ENCODE measurements at places on chromosomes 2 and 18. TPM values are rescaled to one million over a fixed set of nuclear protein-coding genes. Genes with fewer than 3 reads are reported as not detected.

DNA sequence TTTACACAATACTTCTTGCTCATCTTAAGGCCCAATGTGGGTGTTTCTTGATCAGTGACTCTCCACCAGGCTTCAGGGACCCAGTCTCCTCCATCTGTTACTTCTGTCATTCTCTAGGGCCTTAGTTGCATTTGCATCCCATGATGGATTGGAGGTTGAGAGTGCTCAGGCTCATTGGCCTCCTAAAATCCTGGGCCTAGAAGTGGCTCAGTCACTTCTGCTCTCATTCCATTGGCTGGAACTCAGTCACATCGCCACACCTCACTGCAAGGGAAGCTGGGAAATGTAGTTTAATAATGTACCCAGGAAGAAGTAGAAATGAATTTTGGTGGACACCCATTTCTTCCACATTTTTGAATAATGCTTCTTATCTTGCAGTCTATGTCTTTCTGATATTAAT is 223.5 kb downstream of the HRH4 start:
- DNase-seq = no peak

DNA sequence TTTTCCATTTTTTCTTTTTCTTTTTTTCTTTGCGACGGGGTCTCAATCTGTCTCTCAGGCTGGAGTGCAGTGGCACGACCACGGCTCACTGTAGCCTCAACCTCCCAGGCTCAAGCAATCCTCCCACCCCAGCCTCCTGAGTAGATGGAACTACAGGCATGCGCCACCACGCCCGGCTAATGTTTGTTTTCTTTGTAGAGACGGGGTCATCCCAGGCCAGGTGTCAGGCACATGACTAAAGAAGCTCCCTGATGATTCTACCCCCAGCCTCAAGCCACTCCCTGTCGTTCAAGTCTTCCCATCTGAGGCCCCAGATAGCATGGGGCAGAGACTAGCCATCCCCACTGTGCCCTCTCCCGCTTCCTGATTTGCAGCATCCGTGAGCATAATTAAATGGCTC is 9.8 kb upstream of the FZD5 start:
- no peak for DNase-seq

The ANKRD23 gene
- 1.8 TPM for total RNA-seq

DNA sequence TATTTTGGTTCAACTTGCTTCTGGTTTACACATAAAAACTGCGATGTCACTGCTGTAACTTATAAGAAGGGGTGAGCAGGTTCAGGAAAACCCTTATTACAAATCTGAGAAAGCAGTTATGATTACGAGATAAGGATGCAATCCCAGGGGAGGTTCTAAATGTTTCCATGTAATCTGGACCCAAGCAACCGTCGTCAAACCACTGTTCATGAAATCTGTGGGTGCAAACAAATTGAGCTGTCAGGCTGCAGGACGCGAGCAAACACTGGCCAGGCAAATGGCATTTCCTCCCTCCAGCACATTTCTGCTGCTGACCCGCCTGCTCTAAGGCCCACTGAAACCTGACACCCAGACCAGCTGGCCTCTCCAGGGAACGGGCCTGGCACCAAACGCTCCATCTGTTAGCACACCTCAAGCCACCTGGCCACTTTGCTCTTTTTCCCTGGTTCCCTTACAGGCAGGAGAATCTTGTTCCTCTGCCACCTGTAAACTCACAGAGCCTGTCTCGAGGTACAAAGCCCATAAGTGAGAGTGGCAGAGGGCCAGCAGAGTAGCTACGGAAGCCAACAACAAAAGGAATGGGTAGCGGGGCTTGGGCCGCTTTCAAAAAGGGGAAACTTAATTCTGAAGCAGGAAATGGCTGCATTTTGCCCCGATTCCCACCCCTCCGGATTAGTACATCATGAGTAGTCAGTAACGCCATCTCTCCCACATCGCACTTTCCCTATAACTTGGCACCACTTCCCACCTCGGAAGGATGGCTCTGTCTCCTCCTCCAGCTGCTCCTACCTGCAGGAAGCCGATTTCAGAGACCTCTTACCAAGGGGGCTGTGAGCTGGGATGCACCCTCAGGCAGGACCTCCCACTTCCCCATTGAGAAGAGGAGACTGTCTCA is 26.5 kb downstream of the CRACDL start:
- peak; percentile 94 for DNase-seq

The CAPN14 gene
- total RNA-seq = under 0.01 TPM

The NT5DC4 gene
- not detected for total RNA-seq

GRCh38 chr2:7913974-7914373 is 767.9 kb upstream of the ID2 start:
- no peak for DNase-seq

DNA sequence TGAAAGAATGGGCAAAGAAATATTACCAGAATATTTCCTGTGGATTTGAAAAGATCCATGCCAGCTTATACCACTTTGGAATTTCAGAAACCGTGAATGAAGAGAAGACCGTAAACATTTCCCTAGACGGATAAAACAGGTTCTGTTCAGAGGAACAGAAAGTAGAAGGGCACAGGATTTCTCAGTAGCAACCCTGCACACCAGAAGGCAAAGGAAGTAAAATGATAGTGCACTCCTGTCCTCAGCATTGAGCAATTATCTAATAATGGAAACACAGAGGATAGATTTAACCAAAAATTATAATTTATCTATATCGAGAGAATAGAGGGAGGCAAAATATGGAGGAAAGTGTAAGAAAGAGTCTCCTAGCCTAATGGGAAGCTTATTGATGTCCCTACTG is 87.0 kb upstream of the ITGA6 start:
- DNase-seq = no peak

- DNase-seq = peak; percentile 14
Measured at GRCh38 chr18:45357686-45358470, 257.4 kb upstream of the SLC14A2 start.

DNA sequence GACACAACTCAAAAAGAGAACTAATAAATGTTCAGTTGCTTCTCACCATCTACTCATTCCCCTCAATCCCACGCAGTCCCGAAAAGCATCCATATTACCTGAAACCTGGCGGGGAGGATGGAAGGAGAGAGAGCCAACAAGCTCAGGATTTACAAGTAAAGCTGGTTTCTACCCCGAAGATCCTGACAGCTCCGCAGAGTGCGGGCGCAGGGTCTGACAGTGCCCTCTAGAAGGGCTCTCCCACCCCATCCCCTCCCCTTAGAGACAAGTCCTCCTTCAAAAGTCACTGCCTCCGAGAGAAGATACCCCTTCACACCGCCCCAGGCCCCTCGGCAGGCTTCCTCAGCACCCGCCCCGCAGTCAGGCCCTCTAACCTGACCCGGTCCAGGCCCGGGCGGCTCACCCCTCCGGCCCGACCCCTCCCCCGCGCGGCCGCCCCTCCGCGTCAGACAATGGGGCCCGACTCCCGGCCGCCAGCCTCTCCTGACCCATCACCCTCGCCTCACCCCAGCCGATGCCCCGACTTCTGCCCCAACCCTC is 550 bp downstream of the RAB1A start:
- DNase-seq = peak; percentile 71

DNA sequence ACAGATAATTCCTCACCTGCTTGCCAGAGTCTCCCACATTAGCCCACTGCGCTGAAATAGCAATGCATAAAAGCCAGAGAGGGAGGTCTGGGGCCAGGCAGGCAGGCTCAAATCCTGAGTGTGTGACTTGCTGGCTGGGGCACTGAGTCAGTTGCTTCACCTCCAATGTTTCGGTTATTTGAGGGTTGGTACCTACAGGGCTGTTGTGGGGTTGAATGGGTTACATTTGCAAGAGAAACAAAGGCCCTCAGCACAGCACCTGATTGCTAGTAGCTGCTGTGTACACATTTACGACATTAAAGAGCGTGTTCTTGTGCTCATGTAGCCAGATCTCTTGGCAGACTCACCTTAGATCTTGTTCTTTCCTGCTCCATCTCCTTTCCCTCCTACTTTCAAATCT is 34.1 kb upstream of the FAM110C start:
- no peak for DNase-seq

- peak; percentile 11 for DNase-seq
Measured at GRCh38 chr2:36549165-36549574, 48.8 kb downstream of the FEZ2 start.

DNA sequence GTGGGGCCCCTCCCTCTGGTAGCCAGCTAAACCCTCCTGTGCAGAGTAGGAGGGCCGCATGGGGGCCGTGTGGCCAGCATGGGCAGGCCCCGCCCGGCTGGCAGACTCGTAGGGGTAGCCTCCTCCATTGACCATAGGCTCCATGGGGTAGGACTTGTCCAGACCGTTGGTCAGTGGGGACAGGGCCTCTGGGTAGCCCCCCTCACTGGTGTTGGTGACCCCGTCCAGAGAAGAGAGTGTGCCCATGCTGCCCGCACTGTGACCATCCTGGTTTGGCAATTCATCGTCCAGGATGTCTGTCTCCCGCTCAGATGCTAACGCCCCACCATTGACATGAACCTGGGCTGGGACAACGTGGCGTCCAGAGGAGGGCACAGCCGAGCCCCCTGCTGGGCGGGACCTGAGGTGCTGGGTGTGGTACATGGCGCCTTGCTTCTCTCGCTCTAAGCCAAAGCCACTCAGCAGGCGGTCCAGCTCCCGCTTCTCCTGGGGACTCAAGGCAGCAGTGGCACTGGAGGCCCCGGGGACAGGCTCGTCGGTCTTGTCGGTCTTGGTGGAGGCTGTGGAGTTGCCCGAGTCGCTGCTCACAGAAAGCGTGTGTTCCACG is 154.3 kb downstream of the TNS1 start:
- DNase-seq = no peak

- DNase-seq = no peak
Measured at GRCh38 chr2:159716857-159717256, 4.6 kb downstream of the MARCHF7 start.

GRCh38 chr2:196990092-196990491 is 63.6 kb upstream of the PGAP1 start:
- DNase-seq = no peak

DNA sequence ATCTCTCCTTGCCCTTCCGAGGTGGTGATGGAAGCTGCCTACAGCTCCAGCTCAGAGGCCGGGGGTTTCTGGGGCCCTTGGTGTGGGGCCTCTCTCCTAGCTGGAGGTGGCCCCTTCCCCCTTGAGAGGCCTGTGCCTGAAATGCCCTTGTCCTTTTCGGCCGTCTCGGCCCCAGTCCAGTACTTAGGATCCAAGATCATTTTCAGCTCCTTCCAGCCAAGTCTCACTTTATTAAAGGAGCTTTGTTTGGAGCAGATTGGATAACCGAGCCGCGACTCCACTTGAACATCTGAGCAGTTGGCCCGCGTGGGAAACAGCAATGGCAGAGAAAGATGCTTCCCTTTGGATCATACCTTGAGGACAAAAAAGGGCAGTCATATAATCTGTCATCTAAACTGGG is 125.0 kb downstream of the NEDD4L start:
- DNase-seq = no peak

The CNNM3 gene
- total RNA-seq = 8.8 TPM

DNA sequence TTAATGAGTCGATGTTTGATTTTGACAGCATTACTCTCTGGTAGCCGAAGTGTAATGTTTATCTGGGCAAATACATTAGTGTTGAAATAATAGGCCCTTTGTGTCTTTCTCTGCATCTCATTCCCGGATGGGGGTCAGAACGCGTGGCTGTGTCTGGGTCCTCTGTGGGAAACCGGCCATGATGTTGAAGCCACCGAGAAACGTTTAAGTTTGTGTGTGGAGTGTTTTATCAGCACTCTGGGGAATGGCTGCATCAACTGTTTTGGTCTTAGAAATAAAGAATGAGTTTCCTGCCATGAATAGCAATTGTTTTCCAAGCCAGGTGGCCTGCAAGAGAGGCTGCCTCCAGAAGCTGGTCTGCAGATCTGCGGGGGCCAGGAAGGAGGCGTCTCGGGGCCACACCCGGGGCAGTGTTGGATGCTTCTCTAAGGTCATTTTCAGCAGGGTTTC is 69.7 kb downstream of the RNF144A start:
- DNase-seq = no peak

- no peak for DNase-seq
Measured at GRCh38 chr2:558879-559278, 118.3 kb downstream of the TMEM18 start.

DNA sequence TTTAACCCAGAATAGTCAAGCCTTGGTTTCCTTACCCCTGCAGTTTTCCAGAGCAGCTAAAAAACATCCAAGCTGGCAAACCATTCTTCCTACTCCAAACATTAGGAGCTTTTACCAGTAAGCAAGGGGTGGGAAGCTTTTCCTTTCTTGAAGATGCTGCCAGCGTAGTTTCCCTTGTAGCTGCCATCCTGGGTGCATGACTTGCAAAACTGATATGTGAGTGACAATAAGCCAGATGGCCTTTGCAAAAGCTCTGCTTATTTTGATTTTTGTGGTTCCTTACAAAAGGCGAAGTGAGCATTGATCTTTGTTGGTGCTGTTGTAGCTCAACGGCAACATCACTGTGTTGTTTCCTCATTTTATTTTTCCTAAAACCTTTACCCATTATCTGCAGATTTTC is 138.8 kb downstream of the WDSUB1 start:
- DNase-seq = no peak

DNA sequence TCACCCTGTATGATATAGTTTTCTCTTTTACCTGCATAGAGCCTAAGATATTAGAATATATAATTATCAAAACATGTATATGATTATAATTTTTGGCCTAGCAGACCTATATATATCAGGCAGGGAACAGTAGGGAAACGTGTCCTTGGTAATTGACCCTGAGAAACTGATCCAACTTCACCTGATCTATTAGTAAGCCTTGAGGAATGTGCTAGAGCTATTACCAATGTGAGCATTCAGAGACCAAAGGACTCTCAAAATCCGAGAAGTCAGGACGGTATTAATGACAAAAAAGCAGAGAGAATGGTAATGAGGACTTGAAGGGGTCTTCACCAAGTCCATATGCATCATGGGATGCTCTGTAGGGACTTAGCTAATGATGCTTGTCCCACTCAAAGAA is 571.9 kb downstream of the CPS1 start:
- DNase-seq = no peak

The CTAGE1 gene
- not detected for total RNA-seq
